ENCODE measurements at places on chromosomes 5 and 9. TPM values are rescaled to one million over a fixed set of nuclear protein-coding genes. Genes with fewer than 3 reads are reported as not detected.

SOHLH1 gene
- not detected for total RNA-seq

C9orf153 gene
- total RNA-seq = 0.79 TPM

SH3PXD2B gene
- 30.7 TPM for total RNA-seq

DMRT2 gene
- 11.8 TPM for total RNA-seq

C9orf50 gene
- total RNA-seq = not detected

SLC46A2 gene
- total RNA-seq = 1.2 TPM

CHSY3 gene
- 9.6 TPM for total RNA-seq

SCGB3A1 gene
- total RNA-seq = not detected

DOCK8 gene
- total RNA-seq = 12.1 TPM

LCN15 gene
- not detected for total RNA-seq

NDST1 gene
- 28.6 TPM for total RNA-seq

PCDHGC5 gene
- 2.9 TPM for total RNA-seq

KIF27 gene
- 13.1 TPM for total RNA-seq

SLIT3 gene
- 42.4 TPM for total RNA-seq

PCDHGA11 gene
- total RNA-seq = 6.1 TPM

NME5 gene
- 1.3 TPM for total RNA-seq

LCN9 gene
- total RNA-seq = not detected
